ENCODE measurements at places on chromosomes 3 and 15.

DNA sequence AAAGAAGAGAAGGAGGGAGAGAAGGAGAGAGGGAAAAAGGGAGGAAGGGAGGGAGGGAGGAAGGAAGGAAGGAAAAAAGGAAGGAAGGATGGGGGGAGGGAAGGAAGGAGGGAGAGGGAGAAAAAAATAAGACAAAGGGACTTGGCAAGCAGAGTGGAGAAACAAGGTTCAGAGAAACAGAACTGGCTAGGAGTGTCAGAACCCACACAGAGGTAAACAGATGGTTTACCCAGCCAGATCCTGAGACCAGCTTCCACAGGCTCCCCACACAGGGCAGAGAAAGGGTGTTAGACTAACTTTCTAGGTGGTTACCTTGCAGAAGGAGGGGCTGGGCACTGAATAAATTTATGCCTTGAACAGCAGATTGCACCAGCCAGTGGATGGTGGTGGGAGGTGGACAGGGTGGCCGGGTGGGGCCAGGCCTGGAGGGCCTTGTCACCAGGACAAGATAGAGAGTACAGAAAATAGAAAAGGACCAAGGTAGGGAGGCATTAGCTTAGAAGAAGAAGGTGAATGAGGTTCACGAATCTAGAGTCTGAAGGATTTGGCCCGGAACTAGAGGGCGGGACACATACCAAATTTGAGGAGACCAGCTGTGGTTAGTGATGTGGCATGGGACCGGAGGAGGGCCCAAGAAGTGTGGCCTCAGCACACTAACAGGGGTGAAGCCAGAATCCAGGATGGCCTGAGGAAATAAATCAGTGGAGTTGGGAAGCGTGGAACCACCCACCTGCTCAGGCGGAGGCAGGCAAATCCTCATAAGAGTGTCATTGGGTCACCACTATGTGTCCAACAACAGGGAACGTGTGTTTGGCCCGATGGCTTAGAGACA, 1.2 kb upstream of the TM4SF1 start:
- no peak for DNase-seq

GRCh38 chr15:98485451-98485850, 162.9 kb upstream of the IGF1R start:
- no peak for DNase-seq

DNA sequence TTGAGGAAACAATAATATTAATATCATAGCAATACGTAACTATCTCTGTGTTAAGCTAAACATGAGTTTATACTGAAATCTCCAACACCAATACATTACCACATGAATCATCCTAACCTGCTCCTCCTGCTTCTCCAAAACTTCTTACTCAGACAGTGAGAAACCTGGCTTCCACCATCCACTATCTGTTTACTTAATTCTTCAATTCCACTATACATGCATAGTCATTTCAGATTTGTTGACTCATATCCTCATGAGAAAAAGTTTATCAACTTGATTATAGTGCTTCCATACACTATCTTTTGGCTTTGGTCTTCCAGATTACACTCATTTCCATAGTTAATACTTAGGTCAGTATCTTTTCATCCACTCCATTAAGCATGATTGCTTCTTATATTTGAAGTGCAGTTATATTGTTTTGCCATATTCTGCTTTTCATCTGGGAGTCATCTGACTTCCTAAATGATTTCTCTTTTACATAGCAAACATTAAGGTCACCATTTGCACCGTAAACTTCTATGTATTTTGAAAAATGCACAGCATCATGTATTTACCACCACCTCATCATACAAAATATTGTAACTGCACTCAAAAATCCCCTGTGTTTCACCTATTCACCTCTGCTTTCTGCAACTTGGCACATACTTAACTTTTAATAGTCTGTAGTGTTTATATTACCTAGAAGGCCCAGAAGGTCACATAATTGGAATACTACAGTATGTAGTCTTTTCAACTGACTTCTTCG, 970.6 kb downstream of the DIPK2A start:
- DNase-seq = no peak

DNA sequence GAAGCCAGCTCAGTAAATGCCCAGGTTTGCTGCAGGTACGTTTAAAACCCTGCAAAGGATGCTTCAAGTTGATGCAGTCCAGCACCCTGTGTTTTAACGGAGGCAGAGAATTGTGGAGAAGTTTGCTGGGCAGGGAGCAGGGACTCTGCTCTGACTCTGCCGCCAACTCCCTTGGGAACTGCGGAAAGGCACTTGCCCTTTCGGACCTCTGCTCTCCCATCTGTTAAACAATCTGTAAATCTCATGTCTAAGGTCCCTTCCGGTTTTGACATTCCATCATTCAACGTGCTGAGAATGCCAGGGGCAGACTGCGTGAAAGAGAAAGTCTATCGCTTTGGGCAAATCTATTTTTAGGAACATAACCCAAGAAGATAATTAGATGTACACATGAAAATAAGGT, 184.5 kb downstream of the OPA1 start:
- DNase-seq = no peak

DNA sequence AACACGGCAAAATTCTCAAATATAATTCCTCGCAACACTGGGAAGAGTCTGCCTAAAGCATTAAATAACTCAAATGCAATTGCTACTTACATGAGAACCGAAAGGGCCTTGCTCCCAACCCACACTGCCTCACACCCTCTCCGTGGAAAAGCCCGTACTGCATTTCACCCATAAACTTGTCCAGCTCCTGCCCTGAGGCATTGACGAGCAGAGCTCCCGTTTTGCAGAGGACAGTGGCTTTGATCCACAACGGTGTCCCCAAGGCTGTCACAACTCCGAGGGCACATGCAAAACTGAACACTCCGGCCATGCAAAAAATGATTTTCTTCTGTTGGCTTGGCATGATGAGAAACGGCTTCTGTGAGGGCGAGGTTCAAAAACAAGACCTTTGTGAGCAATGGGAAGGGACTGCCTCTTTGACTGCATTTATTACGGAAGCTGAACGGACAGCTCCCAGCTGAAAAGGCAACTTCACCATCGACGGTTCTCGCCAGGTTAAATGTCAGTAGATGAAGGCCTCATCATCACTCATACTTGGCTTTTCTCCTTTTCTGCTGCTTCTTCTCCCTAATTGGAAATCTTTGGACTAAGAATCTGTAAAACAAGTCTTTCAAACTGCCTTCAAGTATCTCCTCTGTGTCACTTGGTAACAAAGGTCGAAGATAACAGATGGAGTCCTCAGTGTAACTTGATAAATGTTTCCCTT, at the start of gene CLRN1:
TSS of gene CLRN1 (minus strand) at position 362 of the 706 bp plus-strand sequence. CDS start at position 343, 19 bp downstream.
- DNase-seq = no peak

DNA sequence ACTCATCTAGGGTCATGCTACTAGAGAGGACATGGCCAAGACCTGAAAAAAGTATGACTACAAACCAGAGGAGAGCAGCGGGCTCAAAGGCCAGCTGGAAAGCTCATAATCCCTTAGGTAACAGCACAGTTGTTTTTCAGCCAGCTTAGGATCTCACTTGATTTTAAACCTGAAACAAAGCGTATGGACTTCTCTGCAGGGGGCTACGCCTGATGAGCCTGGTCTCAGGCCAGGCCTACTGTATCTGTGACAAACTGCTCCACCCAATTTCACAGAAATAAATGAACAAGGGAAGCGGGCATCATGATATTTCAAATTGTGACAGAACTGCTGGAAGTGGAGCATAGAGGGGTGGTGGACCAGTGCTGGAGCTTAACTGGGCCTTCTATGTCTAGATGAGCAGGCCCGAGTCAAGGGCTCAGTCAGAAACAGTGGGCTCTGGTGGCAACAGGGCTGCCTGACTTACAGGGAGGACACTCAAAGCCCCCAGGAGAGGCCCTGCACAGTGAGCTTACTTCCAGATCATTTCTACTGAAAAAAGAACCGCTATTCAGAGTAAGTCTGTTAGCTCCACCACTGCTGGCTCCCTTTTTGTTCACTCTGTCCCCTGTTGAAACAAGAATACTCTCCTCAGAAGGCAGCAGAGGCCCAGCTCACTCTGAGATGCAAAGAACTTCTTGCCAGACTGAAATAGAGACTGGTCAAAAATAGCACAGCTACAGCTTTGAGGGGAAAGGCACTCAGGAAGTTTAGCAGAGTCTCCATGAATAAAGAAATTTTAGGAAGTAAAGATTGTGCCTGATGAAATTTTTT, 47.0 kb downstream of the LRIG1 start:
- DNase-seq = no peak

DNA sequence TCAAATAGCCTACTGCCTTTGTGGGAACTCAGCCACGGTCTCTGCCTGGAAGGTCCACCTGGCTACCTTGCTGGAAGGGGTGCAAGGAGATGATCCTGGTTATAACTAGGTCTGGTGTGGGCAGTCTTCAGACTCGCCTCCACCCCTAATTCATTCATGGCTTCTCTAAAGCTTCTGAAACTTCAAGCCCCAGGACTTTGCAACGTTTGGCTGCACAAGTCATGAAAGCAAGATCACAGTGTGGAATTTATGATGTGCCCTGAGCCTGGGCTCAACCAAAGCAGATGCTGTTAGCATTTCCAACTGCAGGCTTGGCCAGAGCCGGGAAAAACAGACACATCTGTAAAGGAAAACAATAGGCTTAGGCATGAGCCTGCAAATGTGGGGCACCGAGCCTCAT, 200.4 kb upstream of the WNT5A start:
- no peak for DNase-seq

- DNase-seq = no peak
Measured at GRCh38 chr3:197354568-197355001, 56.2 kb upstream of the DLG1 start.

- no peak for DNase-seq
Measured at GRCh38 chr3:13479332-13479581, 849 bp upstream of the HDAC11 start.

GRCh38 chr3:134652886-134653630, 2.2 kb upstream of the KY start:
- DNase-seq = no peak

GRCh38 chr15:68432441-68433064, 590 bp upstream of the ITGA11 start:
- DNase-seq = no peak

- DNase-seq = no peak
Measured at GRCh38 chr3:57006179-57006657, 54.2 kb upstream of the SPATA12 start.

GRCh38 chr3:133863911-133864310, 31.8 kb downstream of the RAB6B start:
- DNase-seq = no peak

DNA sequence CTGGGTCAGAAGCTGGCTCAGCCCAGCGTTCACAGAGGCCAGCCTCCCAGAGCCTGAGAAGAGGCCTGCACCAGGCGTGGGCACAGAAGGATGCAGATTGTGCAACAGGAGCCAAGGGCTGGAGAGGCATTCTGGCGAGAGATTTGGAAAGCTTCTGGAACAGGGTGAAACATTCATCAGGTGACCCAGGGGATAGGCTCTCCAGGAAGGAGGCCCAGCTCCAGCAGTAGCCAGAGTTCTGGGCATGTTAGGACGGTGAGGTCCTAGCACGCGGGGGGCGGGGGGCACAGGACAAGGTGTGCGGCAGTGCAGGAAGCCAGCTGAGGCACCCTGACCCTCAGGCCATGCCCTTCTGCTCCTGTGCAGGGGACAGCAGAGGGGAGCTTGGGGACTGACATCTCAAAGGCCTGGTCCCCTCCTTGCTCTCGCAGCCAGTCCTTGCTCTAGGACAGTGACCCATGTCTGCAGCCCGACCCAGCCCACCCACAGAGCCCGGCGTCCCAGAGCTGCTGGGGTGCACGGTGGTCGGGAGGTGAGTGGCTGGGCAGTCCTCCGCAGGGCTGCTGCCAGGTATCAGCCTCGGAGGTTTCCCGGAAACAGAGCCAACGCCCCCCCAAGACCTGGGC, 111.7 kb upstream of the KLF13 start:
- DNase-seq = no peak

DNA sequence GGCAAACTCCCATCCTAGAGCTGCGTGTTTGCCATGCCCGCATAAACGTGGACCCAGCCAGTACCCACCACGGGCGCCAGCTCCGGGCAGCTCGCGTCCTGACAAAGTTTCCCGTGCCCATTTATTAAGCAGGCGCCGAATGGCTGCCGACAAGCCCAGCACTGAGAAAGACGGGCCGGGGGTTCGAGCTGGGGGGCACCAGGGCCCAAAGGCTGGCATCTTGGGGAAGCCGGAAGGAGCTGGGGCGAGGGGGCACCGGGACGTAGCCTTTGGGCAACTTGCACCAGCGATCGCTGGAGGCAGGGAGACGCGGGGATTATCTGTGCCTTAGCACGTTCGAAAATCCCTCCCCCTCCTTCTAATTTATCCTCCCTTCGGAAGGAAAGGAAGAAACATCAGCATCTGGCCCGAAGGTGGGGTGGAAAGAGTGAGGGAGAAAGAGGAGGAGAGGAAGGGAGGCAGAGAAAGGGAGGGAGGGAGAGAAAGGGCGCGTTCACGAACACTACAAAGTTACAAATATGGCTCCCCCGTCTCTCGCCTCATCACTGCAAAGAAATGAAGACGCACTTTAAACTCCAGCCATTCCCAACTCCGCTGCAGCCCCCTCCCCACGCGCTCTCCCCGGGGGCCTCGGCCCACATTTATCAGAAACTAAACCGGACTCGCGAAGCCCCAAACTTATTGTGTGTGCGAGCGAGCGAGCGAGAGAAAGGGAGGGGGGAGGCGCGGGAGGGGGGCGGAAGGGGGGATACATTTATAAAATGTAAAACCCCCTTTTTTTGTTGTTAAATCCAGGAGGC, 1.0 kb downstream of the ANP32A start:
- DNase-seq = no peak

DNA sequence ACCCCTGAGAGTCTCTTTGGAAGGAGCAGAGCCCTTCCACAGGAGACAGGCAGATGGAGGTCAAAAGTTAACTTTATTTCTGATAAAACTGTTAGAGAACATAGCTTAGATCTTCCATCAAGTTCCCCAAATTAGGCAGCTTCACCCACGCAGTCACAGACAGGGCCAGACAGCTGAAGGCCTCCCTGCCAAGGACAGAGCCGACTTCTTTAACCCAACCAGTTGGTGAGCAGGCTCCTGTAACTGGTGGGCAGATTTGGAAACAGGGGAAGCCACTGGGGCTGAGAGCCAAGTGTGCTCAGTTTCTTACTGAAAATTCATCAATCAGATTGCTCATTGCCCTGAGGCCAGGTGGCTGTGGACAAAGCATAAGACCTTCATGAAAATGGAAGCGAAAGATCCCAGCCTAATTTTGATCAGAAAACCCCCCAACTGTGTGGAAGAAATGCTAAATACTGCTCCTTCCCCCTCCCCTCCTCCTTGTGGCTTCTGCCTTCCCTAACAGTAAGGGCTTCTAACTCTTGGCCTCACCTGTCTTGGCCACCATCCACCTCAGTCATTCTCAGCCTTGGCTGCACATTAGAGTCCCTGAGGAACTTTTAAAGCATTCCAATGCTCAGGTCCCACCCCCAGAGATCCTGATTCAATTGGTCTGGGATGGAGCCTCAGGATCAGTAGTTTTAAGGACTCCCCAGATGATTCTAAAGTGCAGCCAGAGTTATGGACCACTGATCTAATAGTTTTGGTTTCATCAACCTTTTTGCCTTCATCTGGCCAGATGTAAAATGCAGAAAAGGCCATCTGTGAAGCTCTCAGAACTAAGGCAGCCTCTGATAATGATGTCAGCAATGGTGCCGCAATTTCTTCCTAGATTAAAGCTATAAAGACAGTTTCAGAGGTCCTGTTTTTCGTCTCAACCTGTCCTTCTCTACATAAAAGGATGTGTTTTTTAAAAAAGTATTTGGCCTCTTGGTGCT, 11.5 kb downstream of the CLRN1 start:
- no peak for DNase-seq

- no peak for DNase-seq
Measured at GRCh38 chr15:70701891-70702568, 61.3 kb downstream of the UACA start.

Data from GM19239 (cell line).